ENCODE measurements at places on chromosomes 5 and 9. TPM values are rescaled to one million over a fixed set of nuclear protein-coding genes. Genes with fewer than 3 reads are reported as not detected.

The ZNF454 gene
- total RNA-seq: not detected

The CORO2A gene
- 7.2 TPM for total RNA-seq

The CCNJL gene
- total RNA-seq: not detected

The GADD45G gene
- total RNA-seq: 6.2 TPM

The EXOSC3 gene
- 77.5 TPM for total RNA-seq

The ANKRD55 gene
- 10.3 TPM for total RNA-seq

The CACFD1 gene
- 1.3 TPM for total RNA-seq

The PCDHGA8 gene
- not detected for total RNA-seq

The RELL2 gene
- total RNA-seq: 25.1 TPM

The ABL1 gene
- total RNA-seq: 37.3 TPM

The ACSL6 gene
- total RNA-seq: 38.8 TPM
